MCF 10A (cell line): ENCODE measurements at places on chromosomes 1 and 21. TPM values are rescaled to one million over a fixed set of nuclear protein-coding genes. Genes with fewer than 3 reads are reported as not detected.

Gene GJC2
- total RNA-seq: 9.0 and 18.5 TPM in 2 replicates

DNA sequence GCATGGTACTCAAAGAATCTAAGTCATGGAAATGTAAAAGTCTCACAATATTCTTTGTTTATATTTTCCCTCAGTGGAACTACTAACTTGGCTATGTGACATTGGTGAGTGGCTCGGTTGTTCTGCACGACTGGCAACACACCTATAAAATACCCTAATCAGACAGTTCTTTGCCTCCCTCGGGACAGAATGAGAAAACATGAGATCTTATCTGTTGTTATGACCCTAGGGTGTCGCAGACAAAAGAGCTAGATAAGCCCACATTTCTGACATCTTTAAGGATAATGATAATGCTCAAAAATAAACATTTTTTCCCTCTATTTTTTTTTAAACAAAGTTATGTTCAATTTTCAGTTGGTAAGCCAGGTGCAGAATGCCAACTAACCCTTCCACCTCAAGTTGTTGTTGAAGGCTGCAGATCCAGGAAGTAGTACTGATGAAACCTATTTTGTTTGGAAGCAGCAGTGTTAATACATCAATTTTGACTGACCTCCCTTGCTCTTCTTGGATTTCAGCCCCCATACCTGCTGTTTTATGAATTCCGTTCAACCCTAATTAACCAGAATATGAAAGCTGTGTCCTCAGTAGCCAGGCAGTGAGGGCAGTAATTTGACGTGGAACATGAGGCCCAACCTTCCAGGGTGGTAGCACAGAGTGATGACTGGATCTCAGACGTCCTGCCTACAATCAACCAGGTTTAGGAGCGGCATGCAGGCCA, 108.7 kb upstream of the DUSP10 start:
- DNase-seq: no peak

Gene SPATA46
- not detected in 2 replicates for total RNA-seq

GRCh38 chr1:213615226-213615916, 372.4 kb upstream of the PROX1 start:
- no peak for DNase-seq

- no peak for DNase-seq
Observed at GRCh38 chr1:165501970-165502348, 41.8 kb upstream of the LRRC52 start.

GRCh38 chr1:229272164-229273158, 1.6 kb downstream of the RAB4A start:
- peak; percentile 32 for DNase-seq
